ENCODE measurements at places on chromosomes 12 and 14.
A peak's percentile ranks its signal among the peaks of the same experiment; 100 is the strongest.

DNA sequence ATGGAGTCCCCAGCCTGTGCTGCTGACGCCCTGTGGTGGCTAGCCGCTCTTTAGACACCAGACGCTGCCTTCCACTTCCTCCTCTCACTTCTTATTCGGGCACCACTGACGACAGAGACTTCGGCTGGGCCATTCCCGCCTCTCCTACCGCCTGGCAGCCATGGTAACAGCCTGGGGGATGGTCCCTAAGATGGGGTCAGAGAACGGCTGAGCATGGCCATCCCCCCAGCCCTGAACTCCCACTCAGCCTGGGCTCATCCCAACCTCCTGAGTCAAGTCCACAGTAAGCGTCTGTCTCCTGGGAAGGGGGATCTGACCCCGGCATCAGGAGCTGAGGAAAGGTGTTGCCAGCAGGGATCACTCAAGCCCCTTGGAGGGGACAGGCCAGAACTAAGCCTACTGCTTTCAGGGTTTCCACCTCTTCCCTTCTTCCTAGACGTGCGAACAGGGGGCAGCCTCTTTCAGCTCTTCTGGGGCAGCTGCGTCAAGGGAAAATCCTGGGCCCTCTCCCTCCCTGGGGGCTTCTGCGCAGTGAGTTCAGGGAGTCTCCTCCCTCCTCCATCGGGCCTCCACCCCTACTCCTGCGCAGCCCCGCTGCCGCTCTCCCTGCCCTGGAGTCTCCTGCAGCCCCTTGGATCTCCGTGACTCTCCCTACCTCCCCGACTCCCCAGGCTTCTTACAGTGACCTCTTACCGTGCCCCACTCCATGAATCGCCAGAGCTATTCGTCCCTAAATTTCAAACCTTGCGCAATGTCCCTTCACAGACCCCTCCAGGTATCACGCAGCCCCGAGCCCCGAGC is 643 bp upstream of the TAMALIN start:
- peak; percentile 69 for DNase-seq

DNA sequence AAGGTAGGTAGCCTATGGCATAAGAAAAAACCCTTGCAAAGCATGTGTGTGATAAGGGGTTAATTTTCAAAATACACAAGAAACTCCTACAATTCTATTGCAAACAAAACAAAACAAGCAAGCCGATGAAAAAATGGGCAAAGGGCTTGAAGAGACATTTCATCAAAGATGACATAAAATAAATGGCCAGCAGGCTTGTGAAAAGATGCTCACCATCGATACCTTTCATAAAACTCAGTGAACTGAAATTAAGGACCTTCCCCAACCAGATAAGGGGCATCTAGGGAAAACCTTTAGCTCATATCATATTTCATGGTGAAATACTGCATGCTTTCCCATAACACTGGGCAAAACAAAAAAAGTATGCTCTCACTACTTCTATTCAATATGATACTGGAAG is 131.2 kb downstream of the PPM1H start:
- DNase-seq = no peak

DNA sequence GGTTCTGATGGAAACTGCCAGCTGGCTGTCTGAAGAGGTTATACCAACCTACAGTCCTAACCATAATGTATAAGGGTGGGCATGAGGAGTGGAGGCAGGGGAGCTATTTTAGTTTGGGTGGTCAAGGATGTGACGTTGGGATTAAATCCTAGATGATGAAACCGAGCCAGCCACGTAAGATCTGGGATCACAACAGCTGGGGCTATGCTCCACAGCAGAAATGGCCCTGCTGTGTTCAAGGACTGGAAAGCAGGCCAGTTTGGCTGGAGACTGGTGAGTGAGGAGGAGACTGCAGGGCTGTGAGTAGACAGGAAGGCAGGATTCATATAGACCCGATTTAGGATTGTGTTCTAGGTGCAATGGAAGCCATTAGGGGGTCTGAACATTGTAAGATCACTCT is 66.1 kb downstream of the SAMD4A start:
- DNase-seq = no peak

- no peak for DNase-seq
These were observed 451.3 kb upstream of the USP15 start for GRCh38 chr12:61808856-61809255.

DNA sequence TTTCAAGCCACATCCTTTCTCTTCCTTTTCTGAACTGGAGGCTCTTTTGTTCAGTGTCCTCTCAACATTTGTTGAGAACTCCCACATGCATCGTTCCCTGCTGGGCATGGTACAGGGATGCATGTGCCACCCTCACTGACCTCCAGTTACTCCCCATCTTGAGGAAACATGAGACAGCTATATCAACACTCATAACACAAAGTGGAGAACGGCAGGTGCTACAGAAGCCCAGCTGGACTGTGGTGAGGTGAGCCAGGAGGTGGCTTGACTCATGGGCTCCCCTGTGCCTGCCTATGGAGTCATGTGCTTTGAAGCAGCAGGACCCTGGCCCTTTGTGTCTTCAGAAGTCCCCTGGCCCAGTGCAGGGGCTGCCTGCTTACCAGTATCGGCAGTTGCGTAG is 9.7 kb downstream of the MYH6 start:
- DNase-seq = no peak

DNA sequence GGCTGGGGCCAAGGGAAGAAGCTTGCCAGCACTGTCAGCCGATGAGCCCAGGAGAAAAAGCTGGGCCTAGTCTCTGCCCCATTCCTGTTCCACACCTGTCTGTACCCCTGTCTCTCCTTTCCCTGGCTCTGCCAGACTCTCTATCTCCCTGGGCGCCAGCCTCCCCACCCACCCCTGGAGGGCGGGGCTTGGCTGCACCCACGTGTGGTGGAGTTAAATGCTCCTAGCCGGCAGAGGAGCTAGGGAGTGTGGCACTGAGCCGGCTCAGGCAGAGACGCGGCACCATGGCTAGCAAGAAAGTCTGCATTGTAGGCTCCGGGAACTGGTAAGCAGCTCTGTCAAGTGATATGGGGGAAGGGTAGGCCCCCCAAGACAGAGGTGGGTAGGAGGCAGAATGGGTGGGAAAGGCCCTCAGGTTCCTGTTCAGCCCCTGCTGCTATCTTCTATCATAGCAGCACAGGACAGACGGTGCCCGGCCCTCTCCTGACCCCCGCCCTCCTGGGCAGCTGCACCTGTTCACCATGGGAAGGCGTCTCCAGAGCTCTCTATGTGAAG is at the start of gene GPD1:
TSS of gene GPD1 (plus strand) at position 242 of the 555 bp plus-strand sequence. CDS start at position 285, 43 bp downstream.
- DNase-seq = peak; percentile 81

GRCh38 chr14:25522116-25522515 is 472.2 kb upstream of the STXBP6 start:
- no peak for DNase-seq

- no peak for DNase-seq
These were observed 121.7 kb upstream of the FUT8 start for GRCh38 chr14:65290830-65291229.

DNA sequence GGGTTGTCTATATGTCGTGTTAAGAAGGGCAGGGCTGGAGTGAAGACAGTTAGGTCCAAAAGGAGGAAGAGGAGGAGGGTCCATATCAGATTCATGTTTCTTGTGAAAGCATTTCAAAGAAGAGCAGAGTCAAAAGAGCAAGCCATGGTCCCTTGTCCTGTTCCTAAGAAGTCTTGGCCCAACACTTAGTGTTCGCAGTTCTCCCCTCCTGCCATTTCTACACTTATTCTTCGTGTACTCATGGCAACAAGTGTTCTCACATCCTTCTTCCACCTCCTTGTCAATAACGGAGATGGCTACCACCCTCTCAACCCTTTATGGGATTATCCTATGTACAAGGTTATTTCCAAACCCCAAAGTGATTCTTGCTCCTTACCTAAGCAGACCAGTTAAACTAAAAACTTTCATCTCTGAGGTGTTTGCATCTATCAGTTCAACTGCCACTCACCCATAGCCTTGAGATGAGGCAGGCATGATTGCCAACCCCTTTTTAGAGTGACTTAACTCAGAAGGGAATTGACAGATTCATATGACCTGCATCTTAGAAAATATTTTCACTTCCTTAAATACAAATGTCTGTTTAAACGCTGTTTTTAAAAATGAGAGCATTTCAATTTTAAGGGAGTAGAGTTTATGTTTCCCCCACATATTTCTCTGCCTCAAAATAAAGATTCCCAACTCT is 19.8 kb upstream of the RNASE2 start:
- DNase-seq = no peak

GRCh38 chr14:73829526-73830431 is 21.9 kb upstream of the PTGR2 start:
- DNase-seq = peak; percentile 55

DNA sequence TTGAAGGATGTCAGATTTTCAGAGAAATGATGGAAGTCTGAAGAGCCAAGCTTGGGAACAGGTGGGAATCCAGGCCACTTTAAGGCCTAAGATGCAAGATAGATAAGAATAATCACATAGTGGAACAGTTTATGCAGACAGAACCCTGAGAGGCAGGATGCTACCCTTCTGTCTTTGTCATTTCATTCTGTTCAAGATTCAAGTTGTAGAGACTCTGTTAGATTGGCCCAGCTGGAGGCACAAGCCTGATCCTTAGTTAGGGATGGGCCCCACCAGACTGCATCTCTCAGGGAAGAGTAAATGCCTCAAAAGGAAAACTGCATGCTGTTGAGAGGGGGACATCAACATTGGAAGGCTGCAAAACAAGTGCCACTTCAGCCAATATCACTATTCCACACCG is 287.0 kb downstream of the PCNX1 start:
- no peak for DNase-seq

- no peak for DNase-seq
These were observed 21.3 kb downstream of the TSPAN9 start for GRCh38 chr12:3098436-3098835.

- no peak for DNase-seq
These were observed 80.6 kb downstream of the PRICKLE1 start for GRCh38 chr12:42508913-42509460.

GRCh38 chr12:131443019-131444000 is 267.6 kb upstream of the SFSWAP start:
- no peak for DNase-seq

DNA sequence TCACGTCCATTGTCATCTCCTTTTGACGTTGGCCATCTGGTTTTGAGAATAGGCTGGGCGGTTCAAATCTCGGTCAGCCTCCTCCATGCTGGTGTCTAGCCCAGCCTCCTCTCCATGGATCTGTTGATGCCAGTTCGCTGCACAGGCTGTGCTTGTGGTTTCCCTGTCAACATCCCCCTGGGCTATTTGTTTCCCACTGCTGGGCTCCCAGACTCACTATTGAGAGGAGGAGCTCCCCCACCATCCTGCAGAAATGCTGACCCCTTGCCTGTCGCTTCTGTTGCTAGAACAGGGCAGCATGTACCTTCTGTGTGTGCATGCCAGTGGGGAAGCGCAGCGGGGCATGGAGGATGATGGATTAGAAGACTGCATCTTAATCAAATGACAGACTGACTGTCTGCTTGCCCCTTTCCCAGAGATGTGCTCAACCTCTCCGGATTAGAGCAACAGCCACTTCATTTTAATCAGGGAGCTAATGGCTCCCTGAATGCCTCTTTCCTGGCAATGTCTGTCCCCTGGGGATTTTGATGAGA is 170.5 kb downstream of the TSPAN9 start:
- DNase-seq = no peak

DNA sequence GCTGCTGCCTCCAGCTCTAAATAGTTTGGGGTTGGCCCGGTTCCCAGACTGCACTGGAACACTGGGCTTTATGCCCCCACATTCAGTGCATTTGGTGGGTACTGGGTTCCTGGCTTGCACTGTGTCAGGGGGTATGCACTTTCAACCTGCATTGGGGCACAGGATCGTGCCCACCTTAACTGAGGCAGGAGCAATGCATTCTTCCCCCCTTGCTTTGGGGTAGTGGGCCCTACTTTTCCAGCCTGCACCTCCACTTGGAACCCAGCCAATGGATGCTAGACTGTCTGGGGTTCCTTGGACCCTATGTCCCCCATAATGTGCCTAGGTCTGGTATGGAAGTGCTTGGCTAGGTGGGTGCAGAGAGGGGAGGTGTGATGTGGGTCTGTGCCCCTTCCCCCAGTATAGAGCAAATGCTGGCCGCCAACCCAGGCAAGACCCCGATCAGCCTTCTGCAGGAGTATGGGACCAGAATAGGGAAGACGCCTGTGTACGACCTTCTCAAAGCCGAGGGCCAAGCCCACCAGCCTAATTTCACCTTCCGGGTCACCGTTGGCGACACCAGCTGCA is 615 bp downstream of the TARBP2 start:
- no peak for DNase-seq

GRCh38 chr12:107277855-107278254 is 184.5 kb upstream of the CRY1 start:
- no peak for DNase-seq

DNA sequence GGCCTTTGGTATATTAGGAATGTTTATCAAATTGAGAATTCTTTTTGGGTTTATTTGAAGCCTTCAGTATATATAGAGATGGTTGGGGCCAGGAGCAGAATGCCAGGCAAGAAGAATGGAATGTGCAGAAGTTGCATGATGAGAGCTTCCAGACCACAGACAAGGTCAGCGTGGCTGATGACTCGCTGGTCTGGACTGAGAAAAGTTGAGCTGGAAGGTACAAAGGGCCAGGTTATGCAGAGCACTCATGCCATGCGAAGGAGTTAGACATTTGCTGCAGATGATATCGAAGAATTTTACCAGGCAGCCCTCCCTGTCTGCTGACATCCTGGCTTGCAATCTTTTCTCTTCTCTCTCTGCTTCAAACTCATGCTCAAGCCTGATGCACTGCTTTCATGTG is 196.2 kb upstream of the ARHGAP5 start:
- DNase-seq = no peak

- DNase-seq = no peak
These were observed 18.0 kb downstream of the HECTD1 start for GRCh38 chr14:31189346-31190218.

- no peak for DNase-seq
These were observed 19.6 kb downstream of the IFNG start for GRCh38 chr12:68139941-68140340.

GRCh38 chr12:110278255-110278536 is 2.9 kb upstream of the ATP2A2 start:
- DNase-seq = no peak

DNA sequence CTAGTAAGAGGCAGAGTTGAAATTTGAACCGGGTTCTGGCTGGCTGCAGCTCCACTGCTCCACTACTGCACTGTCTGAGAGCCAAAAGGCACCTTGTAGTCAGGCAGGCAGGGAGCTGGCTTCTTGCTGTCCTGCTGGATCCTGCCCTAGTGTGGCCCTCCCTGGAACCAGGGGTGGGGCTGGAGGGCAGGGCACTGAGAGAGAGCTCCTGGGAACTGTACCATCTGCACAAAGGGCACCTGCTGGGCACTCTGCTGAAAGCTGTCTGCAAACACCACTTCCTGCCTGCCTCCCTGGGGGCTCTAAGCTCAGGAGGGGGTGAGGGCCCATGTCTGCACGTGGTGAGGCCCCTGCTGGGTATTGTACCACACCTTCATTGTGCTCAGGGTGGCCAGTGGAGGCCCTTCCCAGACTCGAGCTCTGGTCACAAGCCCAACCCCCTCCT is 19.0 kb upstream of the TCL1B start:
- DNase-seq = no peak

- no peak for DNase-seq
These were observed 43.9 kb downstream of the NINJ2 start for GRCh38 chr12:619346-619745.

DNA sequence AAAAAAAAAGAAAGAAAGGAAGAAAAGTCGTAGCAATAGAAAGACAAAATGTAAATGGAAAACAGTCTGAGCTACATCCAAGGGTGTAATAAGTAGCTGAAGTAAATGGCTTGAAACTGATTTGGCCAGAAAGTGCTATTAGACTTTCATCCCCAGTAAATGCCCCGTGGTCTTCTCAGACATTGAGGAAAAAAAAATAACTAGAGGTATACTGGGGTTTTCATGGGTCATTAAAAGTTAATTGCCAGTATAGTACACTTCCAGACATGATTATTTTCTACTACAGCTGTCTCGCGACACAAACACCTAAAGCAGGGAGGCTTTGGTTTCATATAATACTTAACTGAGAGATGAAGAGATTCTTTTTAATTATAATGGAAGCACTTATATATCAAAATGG is 271.9 kb downstream of the CPNE8 start:
- DNase-seq = no peak
